Immature natural killer cell (primary cell): ENCODE measurements at places on chromosomes 2 and 18.

GRCh38 chr2:6073191-6074088 lies 381.3 kb downstream of the SOX11 start:
- no peak for DNase-seq
- no peak overlapping the region for H3K4me3 ChIP-seq
- H3K27ac ChIP-seq = no peak overlapping the region

DNA sequence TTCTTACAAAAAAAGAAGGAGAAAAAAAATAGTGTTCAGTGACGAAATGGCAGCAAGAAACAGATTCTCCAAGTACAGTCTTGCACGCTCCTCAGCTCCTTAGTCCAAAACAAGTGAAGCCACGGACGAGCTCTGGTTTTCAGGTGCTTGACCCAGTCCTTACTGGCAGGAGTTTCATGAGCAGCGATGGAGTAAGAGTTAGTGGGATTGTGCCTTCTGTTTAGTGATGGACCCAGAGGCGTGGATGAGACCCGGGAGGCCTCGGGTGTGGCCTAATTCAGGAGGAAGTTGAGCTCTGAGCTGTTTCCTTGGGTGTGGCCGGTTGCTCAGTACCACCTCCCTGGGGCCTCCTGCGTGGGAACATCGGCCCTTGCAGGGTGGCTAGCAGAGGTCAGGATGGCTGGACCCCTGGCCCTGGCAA lies 52.0 kb downstream of the KIF5C start:
- DNase-seq = peak; percentile 1
- no peaks in the 10 kb centered on the region for H3K36me3 ChIP-seq
- no peaks in the 10 kb centered on the region for H3K27me3 ChIP-seq
- peaks cover 20% of the 10 kb centered on the region for H3K4me1 ChIP-seq
- peak overlapping the region; percentile 89 for H3K27ac ChIP-seq

GRCh38 chr2:173545364-173545763 lies 190.7 kb downstream of the CDCA7 start:
- H3K4me1 ChIP-seq = no peaks in the 10 kb centered on the region
- H3K36me3 ChIP-seq = no peaks in the 10 kb centered on the region
- no peak overlapping the region for H3K27ac ChIP-seq
- H3K27me3 ChIP-seq = peaks cover 8% of the 10 kb centered on the region
- H3K4me3 ChIP-seq = no peak overlapping the region

- no peak for DNase-seq
- H3K36me3 ChIP-seq = no peaks in the 10 kb centered on the region
- H3K4me1 ChIP-seq = no peaks in the 10 kb centered on the region
- H3K27me3 ChIP-seq = peaks cover 1% of the 10 kb centered on the region
These were observed 31.6 kb downstream of the CDK15 start for GRCh38 chr2:201837824-201838431.

DNA sequence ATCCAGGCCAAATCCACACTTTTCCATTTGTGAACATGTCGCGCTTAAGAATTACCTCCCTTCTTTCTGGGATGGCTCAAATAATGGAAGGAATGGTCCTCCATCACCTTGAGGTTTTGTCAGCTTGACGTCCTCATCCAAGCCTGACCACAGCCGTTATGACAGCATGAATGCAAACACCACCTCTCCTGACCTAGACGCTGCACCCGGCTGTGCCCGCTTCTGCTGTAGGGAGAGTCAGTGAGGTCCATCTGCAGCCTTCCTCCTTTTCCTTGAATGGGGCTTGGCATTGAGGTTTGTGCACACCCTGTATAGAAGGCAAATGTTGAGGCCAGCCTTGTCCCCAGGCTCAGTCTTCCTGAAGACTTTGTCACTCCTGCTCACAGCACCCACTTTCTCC lies 85.5 kb downstream of the TGOLN2 start:
- no peak overlapping the region for H3K4me3 ChIP-seq
- no peak overlapping the region for H3K27ac ChIP-seq
- DNase-seq = no peak
- H3K27me3 ChIP-seq = peaks cover 6% of the 10 kb centered on the region
- no peaks in the 10 kb centered on the region for H3K36me3 ChIP-seq

DNA sequence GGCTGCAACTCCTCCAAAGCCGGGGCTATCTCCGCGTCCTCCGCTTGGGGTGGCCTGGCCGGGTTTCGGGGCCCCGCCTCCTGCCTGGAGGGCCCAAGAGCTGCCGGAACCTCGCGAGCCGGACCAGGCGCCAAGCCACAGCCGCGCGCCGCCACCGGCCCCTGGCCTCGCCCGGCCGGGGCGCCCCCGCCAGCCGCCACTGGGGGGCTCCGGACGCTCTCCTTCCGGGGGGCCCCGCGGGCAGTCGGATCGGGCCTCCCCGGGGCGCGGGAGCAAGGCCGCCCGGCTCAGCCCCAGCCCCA lies 17.4 kb upstream of the HAAO start:
- peaks cover 41% of the 10 kb centered on the region for H3K4me1 ChIP-seq
- H3K4me3 ChIP-seq = peak overlapping the region; percentile 78
- H3K36me3 ChIP-seq = peaks cover 6% of the 10 kb centered on the region
- H3K27me3 ChIP-seq = peaks cover 20% of the 10 kb centered on the region

GRCh38 chr18:10805587-10806118 lies 279.8 kb downstream of the NAPG start:
- H3K4me3 ChIP-seq = no peak overlapping the region
- no peaks in the 10 kb centered on the region for H3K36me3 ChIP-seq
- H3K27me3 ChIP-seq = no peaks in the 10 kb centered on the region

DNA sequence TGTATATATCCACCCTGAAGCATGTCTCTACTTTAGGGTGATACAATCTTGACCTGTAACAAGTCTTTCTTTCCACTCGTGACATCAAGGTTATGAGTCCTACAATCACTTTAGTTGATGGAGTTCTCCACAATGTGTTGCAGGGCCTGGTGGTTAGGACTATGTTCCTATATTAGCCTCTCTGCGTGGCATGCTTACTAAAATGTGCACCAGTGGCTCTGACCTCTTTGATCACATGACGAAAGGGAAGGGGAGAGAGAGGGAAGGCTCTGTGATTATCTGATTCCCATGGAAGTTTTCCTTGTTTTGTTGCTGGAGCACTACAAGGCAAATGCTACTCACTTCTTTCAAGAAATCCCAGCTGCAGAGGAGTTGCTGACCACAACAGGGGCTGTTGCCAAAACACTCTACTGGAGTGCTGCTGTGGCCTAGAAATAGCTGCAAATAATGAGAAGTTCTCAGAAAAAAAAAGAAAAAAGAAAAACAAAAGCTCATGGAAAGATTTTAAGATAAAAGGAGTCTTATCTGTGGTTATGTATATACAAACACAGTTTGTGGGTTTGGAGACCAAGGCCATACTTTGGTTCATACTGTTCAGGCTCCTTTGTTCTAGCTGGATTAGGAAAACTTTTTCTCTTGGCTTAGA lies 272.8 kb upstream of the MMADHC start:
- no peak for DNase-seq
- no peaks in the 10 kb centered on the region for H3K4me1 ChIP-seq
- no peak overlapping the region for H3K4me3 ChIP-seq
